ENCODE measurements at places on chromosomes 7 and 10. TPM values are rescaled to one million over a fixed set of nuclear protein-coding genes. Genes with fewer than 3 reads are reported as not detected.

GLCCI1 gene
- 30.7 TPM for total RNA-seq

EPDR1 gene
- total RNA-seq: 10.3 TPM

COL13A1 gene
- 8.5 TPM for total RNA-seq

DNA sequence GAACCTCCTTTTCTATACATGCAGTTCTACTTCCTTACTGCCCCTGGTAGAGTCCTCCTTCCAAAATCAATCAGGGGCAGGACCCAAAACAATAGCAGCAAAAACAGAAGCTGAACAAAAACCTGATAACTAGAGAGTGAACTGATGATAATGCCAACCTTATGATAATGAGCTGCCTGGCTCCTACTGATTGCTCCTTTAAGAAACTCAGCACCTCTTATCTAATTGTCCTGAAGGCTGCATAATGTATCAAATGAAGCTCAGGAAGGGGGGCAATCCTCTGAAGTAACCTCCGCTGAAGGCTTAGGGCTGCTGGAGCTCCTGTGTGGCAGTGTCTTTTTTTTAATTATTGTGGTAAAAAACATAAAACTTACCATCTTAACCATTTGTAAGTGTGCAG lies 257.0 kb downstream of the PHTF2 start:
- no peak for DNase-seq

DNA sequence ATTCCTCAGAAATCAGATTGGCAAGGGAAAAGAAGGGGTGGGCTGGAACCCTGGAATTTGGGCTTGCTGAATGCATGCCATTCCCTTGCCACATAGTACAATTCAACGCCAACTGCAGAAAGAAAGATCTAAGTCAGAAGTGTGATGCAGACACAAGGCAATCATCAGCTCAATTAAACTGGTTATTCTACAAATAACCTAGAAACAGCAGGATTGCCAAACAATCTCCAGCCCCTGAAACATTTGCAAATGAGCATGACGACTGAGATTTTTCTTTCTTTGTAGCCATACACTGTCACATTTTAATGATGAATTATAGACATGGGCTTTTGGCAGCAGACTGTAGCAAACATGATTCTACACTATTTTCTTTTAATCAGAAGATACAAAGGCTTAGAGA lies 16.5 kb upstream of the CREB5 start:
- no peak for DNase-seq

Measured in glutamatergic neuron (in vitro differentiated cells).